ENCODE measurements at places on chromosomes 11 and 22.
A peak's percentile ranks its signal among the peaks of the same experiment; 100 is the strongest.

GRCh38 chr11:76795290-76795935, 12.3 kb downstream of the TSKU start:
- DNase-seq = no peak

DNA sequence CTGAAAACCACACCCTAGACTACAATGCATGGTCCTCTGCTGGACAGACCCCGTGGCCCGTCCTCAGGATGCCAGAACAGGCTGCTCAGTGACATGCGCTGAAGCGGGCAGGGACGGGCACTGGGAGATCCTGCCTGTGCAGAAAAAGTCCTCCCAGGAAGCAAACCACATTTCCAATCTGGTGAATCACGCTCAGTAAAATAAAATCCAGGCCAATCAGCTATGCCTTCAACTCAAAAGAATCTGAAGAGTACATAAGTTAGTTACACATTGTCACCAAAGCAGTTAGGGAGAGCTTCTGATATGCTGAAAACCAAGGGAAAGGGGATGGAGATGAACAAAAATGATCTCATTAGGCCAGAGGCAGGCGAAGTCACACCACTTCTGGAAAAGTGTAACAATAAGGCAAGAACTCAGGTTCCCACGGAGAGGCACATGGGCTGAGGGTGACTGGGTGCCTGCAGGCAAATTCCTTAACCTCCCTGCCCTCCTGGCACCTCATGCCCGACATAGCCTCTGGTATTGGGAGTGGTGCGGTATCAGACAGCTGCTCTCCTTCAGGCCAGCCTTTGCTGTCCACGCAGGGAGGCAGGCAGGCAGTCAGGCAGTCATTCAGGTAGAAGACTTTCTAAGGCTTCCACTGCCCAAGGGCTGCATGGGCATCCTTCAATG, 66.4 kb downstream of the APOL5 start:
- no peak for DNase-seq

DNA sequence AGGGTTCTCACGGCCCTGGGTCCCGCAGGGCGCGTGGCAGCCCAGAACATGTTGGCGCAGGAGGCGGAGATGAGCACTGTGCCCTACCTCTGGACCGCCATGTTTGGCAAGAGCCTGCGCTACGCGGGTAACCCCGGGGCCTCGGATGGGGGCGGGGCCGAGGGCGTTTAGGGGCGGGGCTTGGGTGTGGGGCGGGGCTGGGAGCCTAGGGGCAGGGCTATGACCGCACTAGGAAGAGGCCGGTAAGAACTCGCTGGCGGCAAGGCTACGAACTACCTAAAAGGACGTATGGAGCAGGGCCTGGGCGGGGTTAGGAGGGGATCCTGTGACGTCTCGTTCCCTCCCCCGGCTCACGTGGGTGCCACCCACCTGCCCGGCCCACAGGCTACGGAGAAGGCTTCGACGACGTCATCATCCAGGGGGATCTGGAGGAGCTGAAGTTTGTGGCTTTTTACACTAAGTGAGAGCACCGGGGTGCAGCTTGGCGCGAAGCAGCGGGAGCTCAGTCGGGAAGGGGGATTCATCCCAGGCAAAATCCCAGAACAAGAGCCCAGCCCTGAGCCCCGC, 2.8 kb upstream of the LZTR1 start:
- peak; percentile 43 for DNase-seq

DNA sequence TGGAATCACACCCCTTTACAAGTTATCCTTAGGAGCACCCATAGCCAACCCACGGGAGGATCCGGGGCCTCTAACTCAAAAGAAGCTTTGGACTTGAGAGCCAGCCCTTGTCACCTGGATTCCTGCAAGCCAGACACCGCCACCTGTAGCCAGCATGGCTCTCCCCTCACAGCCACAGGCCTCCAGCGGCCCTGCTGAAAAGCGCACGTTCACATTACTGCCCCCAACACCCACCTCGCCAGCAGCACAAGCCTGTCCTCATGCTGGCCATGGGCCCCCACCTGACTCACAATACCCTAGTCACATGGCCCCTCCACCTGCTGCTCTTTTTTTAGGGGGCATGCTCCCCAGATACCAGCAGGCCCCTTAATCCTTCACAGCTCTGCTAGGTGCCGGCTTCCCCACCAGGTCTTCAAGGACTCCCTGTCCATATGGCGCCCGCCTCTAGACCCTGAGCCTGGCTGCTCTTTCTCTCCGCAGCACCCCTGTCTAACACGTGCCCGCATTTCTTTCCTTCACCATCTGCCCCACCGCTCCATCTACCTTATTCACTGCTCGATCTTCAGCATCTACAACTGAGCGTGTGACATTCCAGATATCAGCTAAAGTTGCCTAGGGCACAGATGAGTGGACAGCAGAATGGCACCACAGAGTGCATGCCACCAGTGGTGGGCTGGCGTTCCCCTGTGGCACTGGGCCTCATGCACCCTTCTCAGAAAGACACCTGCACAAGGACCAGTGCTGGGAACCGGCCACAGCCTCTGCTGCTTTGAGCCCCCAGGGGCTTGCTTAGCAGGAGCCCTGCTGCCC, 6.6 kb downstream of the CARS1 start:
- DNase-seq = no peak

- DNase-seq = no peak
Measured at GRCh38 chr11:105156720-105157119, 17.2 kb upstream of the CARD18 start.

DNA sequence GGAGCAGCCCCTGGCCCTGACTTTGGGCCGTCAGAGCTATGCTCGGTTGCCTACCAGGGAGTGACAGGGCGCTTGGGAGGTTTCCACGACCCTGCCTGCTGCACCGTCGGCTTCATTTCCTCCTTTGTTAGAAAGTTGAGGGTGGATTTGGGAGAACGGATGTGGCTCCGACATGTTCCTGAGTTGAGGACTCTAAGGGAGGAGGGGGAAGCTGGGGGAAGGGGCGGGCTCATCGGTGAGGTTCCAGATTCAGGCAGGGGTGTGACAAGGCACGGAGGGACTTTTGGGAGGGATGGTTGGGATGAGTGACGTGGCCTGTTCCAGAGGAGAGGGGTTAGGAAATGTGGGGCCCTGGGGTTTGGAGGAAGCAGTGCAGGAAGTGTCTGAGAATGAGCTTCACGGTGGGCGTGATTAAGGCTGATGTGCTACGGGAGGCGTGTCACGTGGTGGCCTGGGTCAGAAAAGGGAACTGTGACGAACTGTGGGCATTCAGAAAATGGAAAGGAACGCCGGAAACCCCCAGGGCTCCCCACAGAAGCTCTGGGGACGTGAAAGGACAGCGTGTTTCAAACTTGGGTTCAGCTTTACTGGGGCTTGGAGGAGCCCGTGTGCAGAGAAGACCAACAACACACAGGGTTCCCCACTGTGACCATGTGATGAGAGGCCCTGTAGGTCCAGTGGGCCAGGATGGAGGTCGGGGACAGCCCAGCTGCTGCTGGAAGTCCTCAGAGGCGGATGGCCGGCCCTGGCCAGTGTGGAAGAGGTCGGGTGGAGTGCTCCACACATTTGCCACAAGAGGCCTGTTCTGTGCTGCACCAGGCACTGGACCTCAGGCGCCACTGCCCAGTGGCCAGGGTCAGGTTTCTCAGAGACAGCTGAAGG, 2.8 kb downstream of the PARVB start:
- peak; percentile 62 for DNase-seq

DNA sequence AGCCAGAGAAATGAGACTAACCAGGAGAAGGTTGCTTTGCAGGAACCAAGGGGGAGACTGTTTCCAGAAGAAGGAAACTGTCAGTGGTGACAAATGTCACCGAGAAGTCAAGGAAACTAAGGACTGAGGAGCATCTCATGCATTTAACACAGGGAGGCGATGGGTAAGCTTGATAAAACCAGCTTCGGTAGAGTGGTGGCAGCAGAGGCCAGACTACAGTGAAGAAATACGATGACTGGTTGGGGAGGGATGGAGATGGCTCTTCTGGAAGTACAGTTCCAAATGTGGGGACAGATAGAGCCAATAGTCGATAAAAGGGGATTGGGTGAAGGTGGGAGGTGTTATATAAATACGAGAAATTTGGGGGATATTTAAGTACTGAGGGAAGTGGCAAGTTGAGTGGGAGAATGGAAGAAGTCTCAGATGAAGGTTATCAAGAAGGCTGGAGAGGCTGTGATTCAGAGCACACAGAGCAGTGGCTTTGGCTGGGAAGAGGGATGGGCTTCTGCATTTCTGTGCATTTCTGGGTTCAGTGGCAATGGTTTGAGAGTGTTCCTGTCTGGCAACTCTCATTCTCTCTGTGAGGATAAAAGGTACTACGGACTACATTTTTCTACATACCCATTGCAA, 29.2 kb downstream of the SC5D start:
- DNase-seq = no peak

DNA sequence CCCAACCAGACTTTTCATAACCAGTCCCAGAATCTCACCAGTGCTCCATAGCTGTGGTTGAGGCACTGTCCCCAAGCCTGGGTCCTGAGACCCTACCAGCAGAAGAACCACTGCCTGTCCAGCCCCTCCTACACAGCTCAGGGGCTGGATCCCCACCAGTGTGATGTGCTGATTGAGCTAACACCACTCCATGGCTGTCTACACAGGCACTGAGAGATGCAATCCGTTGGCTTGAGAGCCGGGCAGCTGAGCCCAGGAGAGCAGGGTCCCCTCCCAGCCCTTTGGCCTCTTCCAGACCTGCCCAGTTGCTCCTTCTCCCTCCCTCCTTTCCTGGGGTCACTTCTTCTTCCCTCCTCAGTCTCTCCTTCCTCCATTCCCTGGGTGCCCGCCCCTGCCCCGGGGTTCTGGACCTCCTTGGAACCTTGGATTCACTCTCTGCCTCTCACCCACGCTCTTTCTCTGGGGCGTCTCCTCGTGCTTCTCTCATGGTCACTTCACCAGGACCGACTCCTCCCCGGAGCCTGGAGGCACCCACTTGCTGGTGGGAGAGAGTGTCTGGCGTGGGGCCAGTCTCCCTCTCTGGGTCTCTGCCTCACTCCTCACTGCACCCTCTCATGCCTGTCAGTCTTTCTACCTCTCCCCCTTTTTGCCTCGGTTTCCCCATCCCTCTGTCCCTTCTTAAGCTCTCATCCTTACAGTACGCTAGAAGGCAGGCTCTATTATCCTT, 706 bp upstream of the SCYL1 start:
- DNase-seq = no peak
